NCI-H1048 (cell line): ENCODE measurements at places on chromosomes 11 and 22.

DNA sequence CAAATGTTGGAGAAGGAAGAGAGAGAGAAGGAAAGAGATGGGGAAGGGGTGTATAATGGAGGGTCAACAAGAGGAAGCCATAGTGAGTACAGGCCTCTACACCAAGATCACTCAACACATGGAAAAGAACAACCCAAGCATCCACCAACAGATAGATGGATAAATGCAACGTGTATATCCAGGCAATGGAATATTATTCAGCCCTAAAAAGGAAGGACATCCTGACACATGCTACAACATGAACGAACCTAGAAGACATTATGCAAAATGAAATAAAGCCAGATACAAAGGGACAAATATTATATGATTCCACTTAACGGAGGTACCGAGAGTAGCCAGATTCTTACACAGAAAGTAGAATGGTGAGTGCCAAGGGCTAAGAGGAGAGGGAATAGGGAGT, 59.3 kb downstream of the NRXN2 start:
- DNase-seq, result no peak

DNA sequence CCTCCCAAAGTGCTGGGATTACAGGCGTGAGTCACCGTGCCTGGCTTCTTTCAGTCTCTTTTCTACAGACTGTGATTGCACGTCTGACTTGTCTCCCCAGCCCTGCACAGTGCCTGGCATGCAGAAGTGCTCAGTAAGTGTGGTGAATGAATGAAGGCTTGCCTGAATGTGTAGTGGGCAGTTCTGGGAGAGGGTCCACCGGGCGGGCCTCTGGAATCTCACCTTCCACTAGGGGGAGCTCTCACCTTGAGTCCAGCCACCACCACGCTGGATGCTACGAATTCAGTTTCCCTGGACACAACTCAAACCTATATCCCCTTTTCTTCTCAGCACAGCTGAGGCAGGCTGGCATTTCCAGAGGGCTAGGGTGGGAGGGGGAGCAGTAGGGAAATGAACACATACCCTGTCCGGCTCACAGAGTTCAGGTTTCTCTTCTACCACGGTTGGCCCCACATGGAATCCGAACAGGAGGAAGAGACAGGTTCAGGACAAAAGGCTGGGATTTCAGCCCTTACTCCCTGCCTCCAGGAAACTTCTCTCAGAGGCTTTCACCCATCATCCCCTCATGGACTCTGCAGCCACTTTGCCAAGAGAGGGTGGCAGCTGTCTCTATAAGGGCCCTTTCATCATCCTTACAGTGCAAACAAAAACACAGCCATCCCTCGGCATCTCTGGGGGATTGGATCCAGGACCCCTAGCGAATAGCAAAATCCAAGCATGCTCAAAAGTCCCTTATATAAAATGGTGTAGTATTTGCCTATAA, 86.8 kb downstream of the NECTIN1 start:
- DNase-seq, result no peak

DNA sequence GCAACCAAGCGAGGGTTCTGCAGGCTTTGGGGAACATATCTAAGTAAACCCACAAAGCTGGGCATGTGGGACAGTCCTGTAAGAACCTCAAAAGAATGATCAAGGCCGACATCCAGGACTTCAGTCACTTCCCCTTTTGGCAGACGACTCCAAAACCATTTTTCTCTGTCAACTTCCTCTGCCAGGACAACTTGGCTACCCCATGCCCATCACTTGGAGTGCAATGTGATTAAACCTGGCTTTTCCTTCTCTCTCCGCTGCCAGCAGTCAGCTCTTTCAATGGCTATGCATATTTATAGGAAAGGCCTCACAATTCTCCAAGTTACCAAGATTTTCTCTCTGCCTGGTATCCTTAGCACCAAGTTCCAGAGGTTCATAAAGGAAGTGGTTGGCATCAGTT, 78.9 kb downstream of the C11orf58 start:
- DNase-seq, result no peak

DNA sequence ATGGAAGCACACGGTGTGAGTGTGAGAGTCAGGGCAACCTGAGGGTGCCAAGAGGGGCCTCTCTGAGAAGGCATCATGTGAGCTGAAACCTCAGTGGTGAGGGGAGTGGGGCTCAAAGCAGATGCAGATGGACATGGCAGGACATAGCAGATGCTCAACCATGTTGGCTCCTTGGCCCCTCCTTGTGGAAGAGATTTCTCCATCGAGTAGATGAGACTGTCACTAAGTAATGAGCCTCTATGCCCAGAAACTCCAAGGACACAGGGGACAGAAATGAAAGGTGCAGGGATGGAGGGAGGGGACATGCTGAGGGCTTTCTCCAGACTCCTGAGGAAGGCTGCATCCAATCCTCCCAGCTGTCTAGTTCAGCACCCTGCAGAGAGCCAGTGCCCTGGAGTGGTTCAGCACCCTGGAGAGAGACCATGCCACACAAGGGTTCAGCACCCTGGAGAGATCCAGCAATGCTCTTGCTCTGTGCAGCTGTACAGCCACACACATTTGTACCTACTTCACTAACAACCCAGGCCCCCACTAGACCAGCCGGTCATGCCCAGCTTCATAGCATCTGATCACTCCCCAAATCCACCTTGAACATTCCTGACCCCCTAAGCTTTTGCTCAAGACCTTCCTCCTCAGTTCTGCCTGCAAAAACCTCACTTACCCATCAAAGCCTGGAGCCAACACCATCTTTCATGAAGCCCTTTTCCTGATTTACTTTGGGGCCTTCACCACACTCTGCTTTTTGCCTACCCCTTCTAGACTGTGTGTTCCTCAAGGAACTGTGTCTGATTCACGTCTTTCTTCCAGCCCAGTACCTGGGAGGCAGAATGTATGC, 252.0 kb downstream of the CTTN start:
- peak; percentile 62 for DNase-seq

GRCh38 chr11:60864856-60865513, 2.4 kb upstream of the ZP1 start:
- DNase-seq, result no peak

- DNase-seq, result no peak
Measured at GRCh38 chr22:29700206-29700899, 19.4 kb upstream of the CABP7 start.
